ENCODE measurements at places on chromosomes 6 and 20.

DNA sequence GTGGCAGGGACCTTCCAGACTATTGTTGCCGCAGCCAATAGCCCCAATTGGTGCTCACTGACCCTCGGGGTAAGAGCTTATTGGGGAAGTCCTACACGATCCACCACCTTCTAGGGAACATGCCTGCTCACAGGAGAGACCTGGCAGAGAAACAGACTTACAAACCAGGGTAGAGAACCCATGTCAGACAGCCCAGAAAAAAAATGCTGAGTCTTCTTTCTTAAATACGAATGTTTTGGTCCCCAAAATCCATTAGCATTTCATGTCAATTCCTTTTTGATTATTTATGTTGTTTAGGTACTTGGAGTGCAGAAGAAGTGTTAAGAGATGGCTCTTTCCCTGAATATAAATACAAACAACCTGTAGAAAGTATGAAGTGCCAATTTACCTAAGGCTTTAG, 84.9 kb upstream of the PDE10A start:
- no peak for DNase-seq

DNA sequence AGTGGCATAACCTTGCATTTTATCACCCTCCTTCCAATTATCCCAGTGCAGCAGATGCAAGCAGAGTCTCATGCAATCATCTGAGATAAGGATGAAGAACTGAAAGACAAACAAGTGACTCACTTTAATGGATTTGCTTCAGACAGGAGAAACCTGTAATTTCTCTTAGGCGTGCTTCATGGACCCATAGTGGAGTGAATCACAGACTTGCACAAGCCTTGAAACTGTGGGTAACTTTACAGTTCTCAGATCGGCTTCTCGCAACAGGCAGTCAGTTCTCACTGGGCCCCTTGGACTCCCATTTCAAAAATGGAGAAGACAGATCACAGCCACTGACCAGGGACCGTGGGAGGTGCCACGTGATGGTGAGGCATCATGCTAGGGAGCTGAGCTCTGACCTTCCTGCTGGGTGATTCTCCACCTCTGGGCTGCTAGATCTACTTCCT, at the start of gene ADGRF4:
Gene ADGRF4 (plus strand): TSS at position 239 of the 446 bp plus-strand sequence. CDS start 8,666 bp downstream, outside the sequence.
- DNase-seq, result peak; percentile 19

GRCh38 chr20:10683537-10683936, 9.7 kb upstream of the JAG1 start:
- no peak for DNase-seq

GRCh38 chr6:21873562-21873961, 280.0 kb downstream of the SOX4 start:
- no peak for DNase-seq

GRCh38 chr6:116030770-116031169, 29.9 kb downstream of the FRK start:
- DNase-seq, result peak; percentile 29

DNA sequence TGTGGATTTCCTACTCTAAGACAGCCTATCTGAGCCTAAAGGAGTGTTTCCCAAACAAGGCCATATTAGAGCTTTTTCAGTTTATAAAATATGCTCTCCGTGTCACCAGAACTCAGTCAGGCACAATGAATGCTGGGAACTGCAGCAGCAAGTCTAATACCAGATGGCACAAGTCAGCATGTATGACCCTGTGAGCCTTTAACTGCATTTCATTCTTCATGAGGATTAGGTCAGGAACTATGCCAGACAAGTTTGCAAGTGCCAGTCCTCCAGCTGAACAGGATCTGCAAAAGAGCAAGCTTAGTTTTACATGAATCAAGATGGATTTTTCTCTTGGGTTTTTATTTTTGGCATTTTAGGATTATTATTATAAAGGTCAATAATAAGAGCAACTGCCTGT, 66.7 kb upstream of the SAMD5 start:
- DNase-seq, result peak; percentile 74

DNA sequence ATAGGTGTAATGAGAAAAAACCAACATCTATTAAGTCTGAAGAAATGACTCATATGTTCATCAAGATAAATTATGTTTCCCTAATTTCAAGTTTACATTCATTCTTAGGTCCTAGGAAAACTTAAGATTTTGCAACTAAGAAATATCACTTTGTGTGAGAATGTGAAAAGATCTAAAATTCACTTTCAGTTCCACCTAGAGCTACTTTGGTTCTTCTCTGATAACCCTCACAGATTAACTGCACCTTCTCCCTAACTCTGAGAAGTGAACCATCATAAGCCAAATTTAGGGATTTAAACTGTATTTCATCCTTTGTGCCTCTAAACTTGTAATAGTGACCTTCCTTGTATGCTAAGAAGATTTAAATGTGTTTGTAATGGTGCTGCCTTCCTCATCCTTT, 213.0 kb downstream of the FRK start:
- DNase-seq, result no peak

DNA sequence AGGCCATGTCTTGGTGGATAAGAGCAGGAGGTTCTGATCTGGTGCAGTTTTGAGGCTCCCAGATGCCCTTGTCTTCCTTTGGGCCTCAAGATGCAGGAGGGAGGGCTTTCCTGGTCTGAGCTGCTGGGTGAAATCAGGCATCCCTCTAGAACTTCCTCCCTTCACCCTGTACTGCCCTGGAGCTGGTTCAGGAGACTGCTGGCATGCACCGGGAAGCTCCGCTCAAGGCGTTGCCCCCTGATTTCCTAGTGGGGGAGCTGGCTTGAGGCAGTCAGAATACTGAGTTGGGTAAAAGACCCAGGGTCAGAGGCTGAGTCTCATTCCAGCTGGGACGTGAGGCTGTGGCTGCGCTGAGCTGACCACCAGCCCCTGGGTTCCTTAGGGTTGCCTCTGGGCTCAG, 12.0 kb downstream of the PHACTR3 start:
- DNase-seq, result no peak

DNA sequence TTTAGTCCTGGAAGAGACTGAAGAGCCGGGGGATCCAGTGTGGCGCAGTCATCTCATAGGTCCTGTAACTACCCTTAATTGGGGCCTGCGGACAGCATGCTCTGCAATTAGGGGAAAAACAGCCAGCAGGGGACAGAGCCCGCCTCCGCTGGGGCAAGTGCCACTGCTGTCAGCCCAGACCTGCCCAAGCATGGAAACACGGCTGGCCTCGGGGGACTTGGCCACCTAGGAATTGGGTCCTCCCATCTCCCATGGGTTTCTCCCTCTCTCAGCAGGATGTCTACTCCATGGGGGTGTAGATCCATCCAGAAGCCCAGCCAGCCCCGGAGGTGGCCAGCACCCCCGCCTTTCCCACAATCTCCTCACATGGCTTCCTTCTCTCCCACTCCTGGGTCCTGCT, 3.6 kb downstream of the GHRH start:
- no peak for DNase-seq
